ENCODE measurements at places on chromosomes 2 and 18. TPM values are rescaled to one million over a fixed set of nuclear protein-coding genes. Genes with fewer than 3 reads are reported as not detected.

DNA sequence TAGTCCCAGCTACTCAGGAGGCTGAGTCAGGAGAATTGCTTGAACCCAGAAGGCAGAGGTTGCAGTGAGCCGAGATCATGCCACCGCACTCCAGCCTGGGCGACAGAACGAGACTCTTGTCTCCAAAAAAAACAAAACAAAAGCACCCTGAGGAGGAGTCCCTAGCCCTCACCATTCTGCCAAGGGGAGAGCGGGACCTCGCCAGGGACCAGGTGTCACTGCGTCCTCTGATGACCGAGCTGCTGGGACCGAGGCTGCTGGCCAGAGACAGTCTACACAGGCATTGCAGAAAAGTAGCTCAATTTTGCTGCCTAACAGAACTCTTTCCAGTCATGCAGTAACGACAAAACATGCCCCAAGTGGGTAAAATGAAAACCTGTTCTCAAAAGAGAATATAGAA lies 18.4 kb downstream of the NCK2 start:
- no peak for DNase-seq
- H3K27ac ChIP-seq: peak overlapping the region; percentile 38
- peaks cover 28% of the 10 kb centered on the region for H3K36me3 ChIP-seq
- H3K4me1 ChIP-seq: peaks cover 64% of the 10 kb centered on the region
- H3K27me3 ChIP-seq: no peaks in the 10 kb centered on the region

- H3K36me3 ChIP-seq: no peaks in the 10 kb centered on the region
- H3K27ac ChIP-seq: no peak overlapping the region
- peaks cover 9% of the 10 kb centered on the region for H3K27me3 ChIP-seq
- no peak overlapping the region for H3K4me3 ChIP-seq
These were observed 111.1 kb downstream of the MEP1B start for GRCh38 chr18:32300914-32301313.

DNA sequence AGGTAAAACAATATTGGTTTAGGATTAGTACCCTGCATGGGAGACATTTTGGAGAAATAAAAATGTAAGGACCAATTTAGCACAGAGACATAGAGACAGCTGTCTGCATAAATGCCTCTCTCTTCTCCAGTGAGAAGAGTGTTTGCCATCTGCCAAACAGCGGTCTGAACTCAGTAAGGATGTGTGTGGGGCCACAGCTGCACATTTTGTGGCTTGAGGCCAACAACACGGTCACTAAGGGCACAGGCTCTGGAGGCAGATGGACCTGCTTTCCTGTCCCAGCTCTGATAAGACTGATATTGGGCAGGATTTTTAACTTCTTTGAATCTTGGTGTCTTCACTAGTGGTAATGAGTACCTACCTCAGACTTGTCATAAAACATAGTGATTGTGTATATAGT lies 10.2 kb downstream of the ZBTB14 start:
- peaks cover 8% of the 10 kb centered on the region for H3K4me1 ChIP-seq
- no peaks in the 10 kb centered on the region for H3K27me3 ChIP-seq
- H3K27ac ChIP-seq: no peak overlapping the region
- DNase-seq: no peak

DNA sequence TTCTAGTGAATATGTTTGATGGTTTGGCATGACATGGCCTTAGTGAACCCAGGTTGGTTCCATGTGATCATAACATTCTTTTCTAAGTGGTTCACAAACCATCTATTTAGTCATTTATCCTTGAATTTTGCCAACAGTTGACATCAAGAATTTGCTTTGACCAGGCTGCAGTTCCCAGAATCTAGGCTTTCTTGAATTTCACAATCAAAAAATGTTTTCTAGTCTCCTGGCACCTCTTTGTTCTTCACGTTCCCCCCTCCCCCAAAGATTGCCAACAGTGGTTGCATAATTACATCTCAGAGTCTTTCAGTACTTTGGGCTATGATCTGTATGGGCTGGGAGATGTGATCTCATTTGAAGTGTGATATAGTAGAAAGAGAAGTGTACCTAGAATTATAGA lies 124.0 kb downstream of the GATA6 start:
- H3K4me1 ChIP-seq: no peaks in the 10 kb centered on the region
- peaks cover 2% of the 10 kb centered on the region for H3K27me3 ChIP-seq
- no peak overlapping the region for H3K27ac ChIP-seq
- no peak overlapping the region for H3K4me3 ChIP-seq
- DNase-seq: no peak
- no peaks in the 10 kb centered on the region for H3K36me3 ChIP-seq

DNA sequence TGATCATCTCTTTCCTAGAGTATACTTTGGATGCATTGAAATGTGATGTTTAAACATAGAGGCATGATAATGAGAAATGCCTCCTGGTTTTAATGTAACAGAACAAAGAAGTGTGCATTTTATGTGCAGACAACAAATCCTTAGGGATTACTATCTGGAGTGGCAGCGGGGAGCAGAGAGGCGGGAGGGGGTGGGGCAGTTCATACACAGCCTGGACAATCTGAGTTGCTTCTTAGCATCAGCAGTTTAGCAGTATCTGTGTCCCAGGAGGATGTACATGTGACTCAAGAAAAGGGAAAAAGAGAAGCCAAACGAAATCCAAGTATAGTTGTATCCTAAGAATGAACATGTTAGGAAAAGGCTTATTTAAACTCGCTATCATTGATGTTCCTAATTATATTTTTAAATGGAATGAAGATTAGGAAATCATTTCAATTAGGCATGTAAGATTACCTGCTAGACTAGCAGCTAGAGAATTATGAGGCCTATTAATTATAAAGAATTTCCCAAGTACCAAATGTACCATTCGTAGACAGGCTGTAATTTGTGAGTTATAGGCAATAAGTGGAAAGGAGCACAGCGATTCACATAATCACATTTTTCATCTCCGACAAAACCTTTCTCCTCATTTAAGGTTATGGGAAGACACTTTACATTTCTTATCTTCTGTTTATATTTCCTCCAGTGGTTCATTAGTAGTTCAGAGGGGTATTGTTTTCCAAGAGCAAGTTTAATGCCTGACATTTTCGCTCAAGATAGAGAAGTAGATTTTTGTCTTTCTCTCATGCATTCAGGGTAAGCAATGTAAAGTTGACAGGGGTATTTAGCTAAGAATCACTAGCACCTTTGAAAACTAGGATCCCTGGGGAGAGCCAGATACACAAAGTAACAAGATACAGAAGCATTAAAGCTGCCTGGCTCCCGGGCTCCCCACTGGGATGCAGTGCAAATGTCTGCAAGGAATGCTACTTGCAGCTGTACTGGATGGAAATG lies 141.3 kb upstream of the NOSTRIN start:
- no peaks in the 10 kb centered on the region for H3K27me3 ChIP-seq
- no peak overlapping the region for H3K27ac ChIP-seq
- H3K4me3 ChIP-seq: no peak overlapping the region
- DNase-seq: no peak
- H3K4me1 ChIP-seq: peaks cover 2% of the 10 kb centered on the region

DNA sequence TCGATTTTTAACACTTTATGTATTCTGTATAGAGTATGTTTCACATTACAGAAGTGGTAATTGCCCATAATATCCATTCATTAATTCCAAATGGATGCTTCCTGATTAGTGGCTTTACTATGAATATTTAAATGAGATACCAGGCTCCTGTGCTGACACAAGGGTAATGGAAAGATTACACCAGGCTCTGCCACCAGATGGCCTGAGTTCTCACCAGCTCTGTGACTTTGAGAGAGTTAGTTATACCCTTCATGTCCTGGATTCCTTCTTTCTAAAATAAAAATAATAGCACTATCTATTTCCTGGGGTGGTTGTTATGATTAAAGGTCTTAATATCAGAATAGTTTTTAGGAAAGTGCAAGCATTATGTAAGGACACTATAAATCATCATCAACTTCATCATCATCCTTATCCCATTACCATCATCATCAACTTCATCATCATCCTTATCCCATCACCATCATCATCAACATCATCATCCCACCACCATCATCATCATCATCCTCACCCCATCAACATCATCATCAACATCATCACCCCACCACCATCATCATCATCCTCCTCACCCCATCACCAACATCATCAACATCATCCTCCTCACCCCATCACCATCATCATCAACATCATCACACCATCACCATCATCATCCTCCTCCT lies 151.8 kb downstream of the DNER start:
- H3K36me3 ChIP-seq: no peaks in the 10 kb centered on the region
- peaks cover 2% of the 10 kb centered on the region for H3K27me3 ChIP-seq
- DNase-seq: no peak

- H3K36me3 ChIP-seq: no peaks in the 10 kb centered on the region
- peaks cover 6% of the 10 kb centered on the region for H3K27me3 ChIP-seq
- DNase-seq: no peak
- no peak overlapping the region for H3K27ac ChIP-seq
- no peaks in the 10 kb centered on the region for H3K4me1 ChIP-seq
These were observed 146.8 kb downstream of the RBM43 start for GRCh38 chr2:151114874-151115273.

DNA sequence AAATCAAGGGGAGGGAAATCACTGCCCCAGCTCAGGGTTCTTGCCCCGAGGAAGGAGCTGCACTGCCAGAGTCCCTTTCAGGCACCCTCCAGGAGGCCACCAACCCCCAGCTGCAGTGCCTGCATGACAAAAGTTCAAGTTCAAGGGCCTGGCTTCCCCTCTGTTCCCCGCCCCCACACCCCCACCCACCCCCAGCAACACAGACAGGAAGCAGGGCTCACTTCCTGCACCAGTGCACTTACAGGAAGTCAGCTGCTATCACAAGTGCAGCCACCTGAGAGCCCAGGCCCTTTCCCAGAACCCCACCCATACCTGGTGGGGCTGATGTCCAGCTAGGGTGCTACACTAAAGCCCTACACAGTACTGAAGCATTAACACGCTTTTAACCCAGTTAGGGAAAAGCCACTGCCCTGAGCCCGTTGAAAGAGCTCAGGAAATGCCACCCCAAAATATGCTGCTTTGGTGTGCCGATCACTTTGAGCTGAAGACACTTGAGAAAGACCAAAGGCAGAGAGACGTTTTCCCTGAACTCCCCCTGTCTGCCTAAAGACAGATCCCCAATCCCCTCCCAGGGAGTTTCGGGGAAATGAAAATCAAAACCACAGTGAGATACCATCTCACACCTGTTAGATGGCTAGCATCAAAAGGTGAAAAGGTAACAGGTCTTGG lies 109.9 kb upstream of the CAB39 start:
- H3K27me3 ChIP-seq: no peaks in the 10 kb centered on the region
- DNase-seq: peak; percentile 62
- H3K4me3 ChIP-seq: peak overlapping the region; percentile 70
- H3K4me1 ChIP-seq: peaks cover 38% of the 10 kb centered on the region
- peak overlapping the region; percentile 95 for H3K27ac ChIP-seq
- peaks cover 48% of the 10 kb centered on the region for H3K36me3 ChIP-seq

DNA sequence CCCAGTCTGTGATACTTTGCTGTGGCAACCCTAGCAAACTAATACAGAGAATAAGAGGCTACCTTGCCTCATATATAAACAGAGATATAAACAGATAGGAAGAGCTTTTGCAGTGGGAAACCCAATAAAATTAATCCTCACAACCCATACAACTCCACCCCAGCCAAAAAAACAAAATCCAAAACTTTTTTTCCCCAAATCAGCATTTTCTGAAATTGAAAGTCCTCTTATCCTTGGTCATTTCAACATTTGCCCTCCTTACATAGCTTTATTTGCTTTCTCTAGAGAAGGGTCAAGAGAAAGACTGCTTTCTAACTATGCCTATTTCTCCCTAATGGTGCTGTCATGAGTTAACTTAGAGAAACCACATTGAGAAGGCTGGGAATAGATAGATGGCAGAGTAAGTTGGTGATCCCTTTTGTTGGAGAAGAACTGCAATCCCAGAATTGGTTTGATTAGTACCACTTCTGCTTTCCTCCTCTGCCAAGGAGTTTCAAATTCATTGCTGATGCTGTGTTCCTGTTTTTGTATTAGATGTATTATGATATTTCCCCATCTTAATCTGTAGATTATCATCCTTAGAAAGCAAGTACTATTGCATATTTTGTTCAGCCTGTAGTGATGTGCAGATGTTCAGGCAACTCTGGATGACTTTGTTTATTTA lies 76.5 kb upstream of the B3GNT2 start:
- DNase-seq: no peak
- peaks cover 2% of the 10 kb centered on the region for H3K36me3 ChIP-seq
- no peak overlapping the region for H3K4me3 ChIP-seq
- peaks cover 10% of the 10 kb centered on the region for H3K4me1 ChIP-seq
- H3K27me3 ChIP-seq: no peaks in the 10 kb centered on the region
- H3K27ac ChIP-seq: no peak overlapping the region

- DNase-seq: no peak
- H3K4me3 ChIP-seq: no peak overlapping the region
- peaks cover 8% of the 10 kb centered on the region for H3K4me1 ChIP-seq
- no peaks in the 10 kb centered on the region for H3K27me3 ChIP-seq
- peaks cover 52% of the 10 kb centered on the region for H3K36me3 ChIP-seq
These were observed 71.2 kb downstream of the CD226 start for GRCh38 chr18:69876490-69876889.

GRCh38 chr2:227473122-227473461 lies 1.1 kb downstream of the AGFG1 start:
- no peaks in the 10 kb centered on the region for H3K36me3 ChIP-seq
- DNase-seq: no peak
- peak overlapping the region; percentile 85 for H3K4me3 ChIP-seq
- H3K27me3 ChIP-seq: no peaks in the 10 kb centered on the region
- peaks cover 28% of the 10 kb centered on the region for H3K4me1 ChIP-seq

DNA sequence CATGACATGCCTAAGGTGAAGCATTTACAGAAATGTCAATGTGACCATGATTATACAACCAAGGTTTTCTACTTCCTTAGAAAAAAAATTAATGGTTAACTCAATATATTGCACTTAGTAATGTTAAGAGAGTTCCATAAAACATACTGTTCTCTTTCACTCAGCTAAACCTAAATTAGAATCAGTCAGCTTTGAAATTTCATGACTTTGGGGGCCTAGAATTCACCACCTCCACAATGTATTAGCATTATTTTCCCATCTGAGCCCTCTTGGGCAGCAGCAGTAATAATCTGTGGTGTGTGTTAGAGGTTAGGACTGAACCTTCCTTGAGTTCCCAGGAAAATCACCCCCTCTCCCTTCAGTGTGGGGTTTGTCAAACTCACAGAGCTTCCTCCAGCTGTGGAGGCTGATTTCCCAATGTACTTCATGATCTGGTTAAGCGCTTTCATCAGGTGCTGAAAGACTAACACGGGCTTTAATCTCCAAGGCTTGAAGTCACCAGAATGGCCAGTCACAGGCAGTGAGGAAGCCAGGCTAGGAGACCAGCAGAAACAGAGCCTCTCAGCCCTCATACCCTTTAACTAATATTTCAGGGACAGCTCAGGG lies 7.1 kb upstream of the UPP2 start:
- H3K27me3 ChIP-seq: no peaks in the 10 kb centered on the region
- no peaks in the 10 kb centered on the region for H3K36me3 ChIP-seq
- no peak overlapping the region for H3K27ac ChIP-seq

DNA sequence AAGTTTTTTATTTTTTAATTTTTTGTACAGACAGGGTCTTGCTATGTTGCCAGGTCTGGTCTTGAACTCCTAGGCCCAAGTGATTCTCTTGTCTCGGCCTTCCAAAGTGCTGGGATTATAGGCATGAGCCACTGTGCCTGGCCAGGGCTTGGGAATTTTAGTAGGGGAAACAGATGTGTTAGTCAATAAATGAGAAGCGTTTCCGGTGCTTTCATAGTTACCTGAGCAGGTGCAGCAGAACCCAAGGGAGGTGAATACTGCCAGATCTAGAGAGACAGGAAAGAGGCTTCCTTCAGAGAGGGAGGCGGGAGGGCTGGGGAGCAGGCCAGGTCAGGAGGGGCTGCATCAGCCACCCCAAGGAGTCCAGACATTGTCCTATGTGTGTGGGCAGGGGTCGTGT lies 30.5 kb upstream of the IMPA2 start:
- no peaks in the 10 kb centered on the region for H3K36me3 ChIP-seq
- no peak overlapping the region for H3K27ac ChIP-seq
- H3K27me3 ChIP-seq: peaks cover 2% of the 10 kb centered on the region
- peaks cover 7% of the 10 kb centered on the region for H3K4me1 ChIP-seq

TCF23 gene
- not detected for total RNA-seq

DYNAP gene
- total RNA-seq: not detected

C2orf92 gene
- 6.9 TPM for total RNA-seq

MAP2 gene
- not detected for total RNA-seq

GCKR gene
- not detected for total RNA-seq
